ENCODE measurements at places on chromosomes 7 and 10.
A peak's percentile ranks its signal among the peaks of the same experiment; 100 is the strongest.

GRCh38 chr7:34718867-34719266, 60.8 kb downstream of the NPSR1 start:
- H3K4me3 ChIP-seq = no peak overlapping the region
- DNase-seq = no peak
- H3K4me1 ChIP-seq = no peaks in the 10 kb centered on the region
- no peaks in the 10 kb centered on the region for H3K27me3 ChIP-seq
- H3K36me3 ChIP-seq = no peaks in the 10 kb centered on the region
- H3K27ac ChIP-seq = no peak overlapping the region

GRCh38 chr7:2488681-2489080, 12.5 kb upstream of the GRIFIN start:
- H3K27me3 ChIP-seq = peaks cover 14% of the 10 kb centered on the region
- no peak overlapping the region for H3K27ac ChIP-seq
- H3K36me3 ChIP-seq = no peaks in the 10 kb centered on the region
- no peaks in the 10 kb centered on the region for H3K4me1 ChIP-seq
- no peak overlapping the region for H3K4me3 ChIP-seq
- DNase-seq = no peak

DNA sequence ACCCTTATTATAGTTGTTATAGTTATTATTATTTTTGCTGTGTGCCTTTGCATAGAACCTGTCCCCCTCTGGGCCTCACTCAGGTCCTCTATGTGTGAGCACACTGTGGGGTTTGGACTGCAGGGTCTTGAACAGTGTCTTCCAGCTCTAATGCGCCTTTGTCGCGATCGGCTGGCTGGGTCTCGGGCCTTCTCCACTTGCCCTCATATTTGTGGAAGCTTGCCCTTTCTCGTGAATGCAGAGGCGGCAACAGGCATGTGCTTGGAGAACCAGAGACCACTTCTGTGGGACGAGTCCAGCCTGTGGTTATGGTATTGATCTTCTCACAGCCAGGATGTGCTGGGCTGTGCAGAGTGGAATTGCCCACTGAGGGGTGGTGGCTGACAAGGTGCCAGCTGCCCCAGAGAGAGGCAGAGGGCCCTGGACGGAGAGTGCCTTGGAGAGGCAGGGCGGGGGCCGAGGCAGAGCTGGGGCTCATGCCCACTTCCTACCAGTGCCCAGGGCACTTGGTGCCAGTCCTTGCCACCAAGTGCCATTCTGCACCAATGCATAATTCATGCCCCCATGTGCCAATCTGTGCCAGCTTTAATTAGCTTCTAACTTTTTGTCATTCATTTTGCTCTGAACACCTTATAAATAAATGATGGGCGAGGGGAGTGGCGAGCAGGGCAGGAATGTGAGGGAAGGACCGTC, 6.8 kb upstream of the CDH23 start:
- no peak for DNase-seq
- peaks cover 43% of the 10 kb centered on the region for H3K27me3 ChIP-seq
- H3K27ac ChIP-seq = no peak overlapping the region
- no peak overlapping the region for H3K4me3 ChIP-seq
- H3K36me3 ChIP-seq = no peaks in the 10 kb centered on the region

DNA sequence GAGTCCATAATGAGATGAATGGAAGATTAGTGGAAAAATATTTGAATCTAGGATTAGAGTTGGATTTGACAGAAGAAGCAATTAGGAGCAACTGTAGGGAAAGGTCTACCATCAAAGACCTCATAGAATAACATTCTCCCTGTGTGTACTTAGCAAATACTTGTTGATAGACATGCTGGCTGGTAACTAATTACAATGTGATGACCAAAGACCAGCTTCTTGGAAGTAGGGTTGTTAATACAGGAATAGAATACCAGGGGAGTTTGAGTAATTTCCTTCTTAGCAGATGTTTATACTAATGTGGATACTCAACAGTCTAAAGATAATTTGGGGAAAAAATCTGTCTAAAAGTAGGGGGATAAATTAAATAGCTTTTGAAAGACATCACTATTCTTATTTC, 357.5 kb upstream of the BMPER start:
- H3K4me1 ChIP-seq = no peaks in the 10 kb centered on the region
- H3K27me3 ChIP-seq = no peaks in the 10 kb centered on the region
- no peak overlapping the region for H3K4me3 ChIP-seq
- DNase-seq = no peak
- H3K27ac ChIP-seq = no peak overlapping the region
- H3K36me3 ChIP-seq = no peaks in the 10 kb centered on the region

DNA sequence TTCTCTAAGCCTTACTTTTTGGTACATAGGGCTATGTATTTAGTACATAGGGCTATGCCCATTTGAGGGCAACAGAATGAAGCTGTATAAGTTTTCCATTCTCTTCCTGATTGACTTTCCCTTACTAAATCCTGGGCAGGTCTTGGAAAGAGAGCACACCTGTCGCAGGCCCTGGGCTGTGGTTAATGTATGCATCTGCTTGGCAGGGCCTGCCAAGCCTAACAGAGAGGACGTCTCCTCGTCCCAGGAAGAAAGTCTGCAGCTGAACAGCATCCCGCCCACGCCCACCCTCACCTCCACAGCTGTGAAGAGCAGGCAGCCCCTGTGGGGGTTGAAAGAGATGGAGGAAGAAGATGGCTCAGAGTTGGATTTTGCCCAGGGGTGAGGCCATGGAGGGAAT, 8.9 kb upstream of the PVRIG start:
- peaks cover 17% of the 10 kb centered on the region for H3K36me3 ChIP-seq
- H3K27me3 ChIP-seq = no peaks in the 10 kb centered on the region
- H3K4me3 ChIP-seq = peak overlapping the region; percentile 40

DNA sequence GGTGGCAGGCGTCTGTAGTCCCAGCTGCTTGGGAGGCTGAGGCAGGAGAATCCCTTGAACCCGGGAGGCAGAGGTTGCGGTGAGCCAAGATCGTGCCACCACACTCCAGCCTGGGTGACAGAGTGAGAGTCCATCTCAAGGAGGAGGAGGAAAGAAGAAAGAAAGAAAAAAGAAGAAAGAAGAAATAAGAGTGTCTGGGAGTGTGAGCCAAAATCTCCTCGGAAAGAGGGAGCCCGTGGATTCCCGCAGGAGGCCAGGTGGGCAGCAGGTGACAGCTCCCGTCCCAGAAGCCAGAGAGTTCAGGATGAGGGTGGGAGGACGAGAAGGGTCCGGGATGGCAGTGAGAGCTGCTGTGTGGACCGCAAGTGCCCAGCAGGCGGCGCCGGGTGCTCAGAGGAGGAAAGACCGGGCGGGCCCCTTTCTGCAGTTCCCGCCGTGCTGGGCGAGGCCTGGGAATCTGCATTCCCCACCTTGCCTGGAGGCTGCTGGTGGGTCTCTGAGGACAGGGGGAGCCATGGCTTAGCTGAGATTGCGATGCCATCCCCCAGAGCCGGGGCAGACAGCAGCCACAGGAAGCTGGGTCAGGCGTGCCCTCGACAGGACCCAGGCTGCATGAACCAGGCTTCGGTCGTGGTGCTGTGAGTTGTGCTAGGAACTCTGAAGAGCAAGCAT, 17.1 kb upstream of the AMZ1 start:
- no peaks in the 10 kb centered on the region for H3K36me3 ChIP-seq
- H3K27ac ChIP-seq = no peak overlapping the region
- no peaks in the 10 kb centered on the region for H3K4me1 ChIP-seq
- peak; percentile 48 for DNase-seq

GRCh38 chr7:1586827-1587705, 17.2 kb upstream of the PSMG3 start:
- no peak for DNase-seq
- no peak overlapping the region for H3K27ac ChIP-seq

GRCh38 chr7:151883857-151884256, 6.9 kb upstream of the PRKAG2 start:
- H3K27me3 ChIP-seq = peaks cover 22% of the 10 kb centered on the region
- no peak for DNase-seq
- no peaks in the 10 kb centered on the region for H3K4me1 ChIP-seq
- H3K4me3 ChIP-seq = no peak overlapping the region
- no peak overlapping the region for H3K27ac ChIP-seq
- H3K36me3 ChIP-seq = no peaks in the 10 kb centered on the region

DNA sequence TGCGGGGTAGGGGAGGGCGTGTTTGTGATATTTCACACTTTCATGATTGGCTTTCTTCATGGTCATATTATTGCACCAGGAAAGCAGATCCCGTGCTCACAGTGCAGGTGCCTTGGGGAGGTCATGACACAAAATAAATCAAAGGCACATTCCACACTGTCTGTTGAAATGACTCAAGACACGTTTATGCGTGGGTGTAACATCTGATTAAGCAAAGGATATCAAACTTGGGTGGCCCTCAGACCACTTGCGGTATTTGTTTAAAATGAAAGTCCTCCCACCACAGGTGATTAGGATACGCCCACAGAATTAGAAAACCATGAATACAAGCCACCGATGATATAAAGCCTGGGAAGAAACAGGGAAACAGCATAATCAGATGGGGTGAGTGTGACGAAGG, 51.1 kb downstream of the SVIL start:
- no peaks in the 10 kb centered on the region for H3K36me3 ChIP-seq
- no peak overlapping the region for H3K27ac ChIP-seq
- H3K27me3 ChIP-seq = no peaks in the 10 kb centered on the region

DNA sequence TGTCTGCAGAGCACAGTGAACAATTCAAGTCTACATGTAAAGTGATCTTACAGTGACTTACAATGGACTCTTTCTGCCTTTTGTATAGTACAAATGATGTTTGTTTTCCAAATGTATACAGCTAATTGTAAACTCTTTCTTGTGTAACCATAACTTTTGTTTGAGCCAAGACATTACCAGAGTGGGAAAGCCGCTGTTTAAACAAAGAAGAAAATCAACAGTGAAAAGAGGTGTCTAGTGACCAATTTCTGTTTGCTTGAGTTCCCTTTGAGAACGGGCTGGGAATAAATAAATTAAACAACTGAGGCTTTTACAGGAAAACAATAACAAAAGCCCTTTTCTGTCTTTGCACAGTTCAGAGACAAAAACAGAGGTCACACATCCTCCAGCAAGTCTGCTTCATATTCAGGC, 1163.4 kb downstream of the CNTNAP2 start:
- H3K27ac ChIP-seq = no peak overlapping the region
- no peaks in the 10 kb centered on the region for H3K36me3 ChIP-seq
- no peaks in the 10 kb centered on the region for H3K27me3 ChIP-seq
- DNase-seq = no peak
- H3K4me1 ChIP-seq = no peaks in the 10 kb centered on the region
- no peak overlapping the region for H3K4me3 ChIP-seq

DNA sequence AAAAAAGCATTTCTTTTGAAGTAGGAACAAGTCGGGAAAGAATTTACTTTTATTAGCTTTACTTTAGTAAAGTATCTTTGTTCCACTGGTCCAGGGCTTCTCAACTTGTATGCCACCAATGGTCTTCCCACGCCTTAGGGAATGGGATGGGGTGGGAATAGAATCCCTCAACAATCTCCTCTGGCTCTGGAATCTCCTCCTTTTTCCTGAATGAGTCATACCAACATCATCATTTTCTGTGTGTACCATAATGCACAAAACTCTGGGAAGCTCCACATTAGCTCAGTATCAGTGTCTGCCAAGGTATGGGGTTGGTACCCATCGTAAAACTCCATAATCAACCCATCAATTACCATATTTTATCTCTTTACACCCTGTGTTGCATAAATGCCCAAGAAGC, 159.4 kb upstream of the BMPER start:
- H3K27me3 ChIP-seq = no peaks in the 10 kb centered on the region
- DNase-seq = no peak
- H3K36me3 ChIP-seq = no peaks in the 10 kb centered on the region

DNA sequence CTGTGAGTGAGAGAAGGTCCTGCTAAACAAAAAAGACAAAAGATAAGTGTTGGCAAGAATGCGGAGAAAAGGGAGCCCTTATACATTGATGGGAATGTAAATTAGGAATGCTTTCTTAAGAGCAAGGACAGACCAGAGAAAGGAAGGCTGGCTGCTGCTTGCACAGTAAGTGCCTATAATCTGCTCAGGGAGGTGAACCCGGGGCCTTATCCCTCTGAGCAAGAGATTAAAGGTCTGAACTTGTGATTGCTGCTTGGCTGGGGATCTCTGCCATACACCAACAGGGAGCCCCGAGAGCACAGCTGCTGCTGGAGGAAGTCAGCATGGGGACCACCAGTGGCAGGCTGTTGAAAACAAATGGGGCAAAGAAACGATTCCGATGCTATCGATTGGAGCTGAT, 32.0 kb upstream of the CRTAC1 start:
- H3K4me3 ChIP-seq = no peak overlapping the region
- no peaks in the 10 kb centered on the region for H3K4me1 ChIP-seq
- H3K27me3 ChIP-seq = peaks cover 1% of the 10 kb centered on the region
- H3K36me3 ChIP-seq = no peaks in the 10 kb centered on the region
- no peak overlapping the region for H3K27ac ChIP-seq

DNA sequence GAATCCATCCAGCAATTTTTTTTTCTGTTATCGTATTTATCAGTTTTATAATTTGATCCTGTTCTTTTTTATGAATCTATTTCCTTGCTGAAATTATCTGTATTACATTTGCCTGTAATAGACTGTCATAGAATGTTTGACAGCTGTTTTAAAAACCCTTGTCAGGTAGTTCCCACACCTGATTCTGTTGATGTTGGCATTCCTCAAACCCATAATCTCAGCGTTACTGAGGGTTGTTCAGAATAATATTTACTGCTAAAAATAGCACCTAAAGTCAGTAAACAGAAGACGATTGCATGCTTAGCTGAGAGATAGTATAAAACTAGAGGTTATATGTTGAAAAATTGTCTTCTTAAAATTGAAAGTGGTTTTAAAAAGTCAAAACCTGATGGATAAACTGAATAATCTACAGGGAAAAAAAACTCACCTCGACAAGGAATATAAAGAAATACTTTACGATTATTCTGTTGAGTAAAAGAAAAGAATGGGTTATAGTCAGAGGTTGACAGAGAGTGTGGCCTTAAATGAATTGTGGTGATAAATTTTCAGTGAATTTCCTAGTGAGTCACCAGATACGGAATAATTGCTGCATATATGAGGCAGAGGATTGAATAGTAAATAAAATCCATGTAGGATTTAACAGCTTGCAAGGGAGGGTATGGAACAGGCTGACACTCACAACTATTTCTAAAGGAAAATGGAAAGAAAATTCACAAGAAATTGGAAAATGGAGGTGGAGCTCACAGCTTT, 824.1 kb upstream of the IGFBP3 start:
- no peak overlapping the region for H3K4me3 ChIP-seq
- H3K4me1 ChIP-seq = no peaks in the 10 kb centered on the region
- no peak for DNase-seq
- H3K27me3 ChIP-seq = no peaks in the 10 kb centered on the region
- no peak overlapping the region for H3K27ac ChIP-seq

GRCh38 chr10:132588301-132589013, 50.9 kb downstream of the INPP5A start:
- DNase-seq = peak; percentile 25
- peaks cover 9% of the 10 kb centered on the region for H3K36me3 ChIP-seq
- H3K4me1 ChIP-seq = peaks cover 27% of the 10 kb centered on the region

DNA sequence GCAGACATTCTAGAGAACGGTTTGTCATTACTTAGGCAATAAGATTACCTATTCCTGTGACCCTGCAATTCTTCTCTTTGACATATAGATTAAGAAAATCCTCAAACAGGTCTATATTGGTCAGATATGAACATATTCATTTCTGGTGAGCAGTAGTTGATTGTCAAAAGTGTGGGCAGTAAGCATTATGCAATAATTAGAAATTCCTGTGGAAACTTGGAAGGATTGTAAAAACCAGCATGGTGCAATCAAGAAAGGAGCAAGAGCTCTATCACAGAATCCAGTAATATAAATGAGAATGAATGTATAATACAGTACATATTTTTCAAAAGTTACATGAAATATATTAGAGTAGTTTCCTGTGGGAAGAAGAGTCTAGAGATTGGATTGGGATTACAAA, 406.5 kb downstream of the SUGCT start:
- no peaks in the 10 kb centered on the region for H3K4me1 ChIP-seq
- no peaks in the 10 kb centered on the region for H3K36me3 ChIP-seq
- H3K4me3 ChIP-seq = no peak overlapping the region
- H3K27ac ChIP-seq = no peak overlapping the region

- no peak overlapping the region for H3K4me3 ChIP-seq
- no peak overlapping the region for H3K27ac ChIP-seq
- DNase-seq = no peak
- H3K27me3 ChIP-seq = peaks cover 11% of the 10 kb centered on the region
- no peaks in the 10 kb centered on the region for H3K4me1 ChIP-seq
These were observed 64.8 kb upstream of the LOXL4 start for GRCh38 chr10:98332623-98333269.

Data from activated T-helper 1 cell treated with anti-CD3 and anti-CD28 coated beads, Interleukin-12 subunit alpha, Interleukin-12 subunit beta, Interleukin-2, Interleukin-4 antibody, amounts not matched to agents 30 ng/mL and 10 ng/mL and 1 ng/mL, durations not matched to agents 14 hours and 24 hours and 36 hours (primary cell).